ENCODE measurements at places on chromosomes 13 and 19.

GRCh38 chr13:97214921-97215320 lies 7.2 kb upstream of the MBNL2 start:
- DNase-seq, result no peak

DNA sequence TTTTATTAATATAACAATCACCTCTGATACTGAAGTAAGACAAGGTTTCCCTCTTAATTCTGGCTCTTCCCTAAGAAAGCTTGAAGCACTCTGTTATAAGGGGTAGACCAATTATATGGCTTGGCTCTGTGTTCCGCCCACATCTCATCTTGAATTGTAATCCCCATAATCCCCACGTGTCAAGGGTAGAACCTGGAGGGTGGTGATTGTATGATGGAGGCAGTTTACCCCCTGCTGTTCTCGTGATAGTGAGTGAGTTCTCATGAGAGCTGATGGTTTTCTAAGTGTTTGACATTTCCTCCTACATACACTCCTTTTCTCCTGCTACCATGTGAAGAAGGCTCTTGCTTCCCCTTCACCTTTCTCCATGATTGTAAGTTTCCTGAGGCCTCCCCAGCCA lies 363.8 kb upstream of the PCDH20 start:
- no peak for DNase-seq

DNA sequence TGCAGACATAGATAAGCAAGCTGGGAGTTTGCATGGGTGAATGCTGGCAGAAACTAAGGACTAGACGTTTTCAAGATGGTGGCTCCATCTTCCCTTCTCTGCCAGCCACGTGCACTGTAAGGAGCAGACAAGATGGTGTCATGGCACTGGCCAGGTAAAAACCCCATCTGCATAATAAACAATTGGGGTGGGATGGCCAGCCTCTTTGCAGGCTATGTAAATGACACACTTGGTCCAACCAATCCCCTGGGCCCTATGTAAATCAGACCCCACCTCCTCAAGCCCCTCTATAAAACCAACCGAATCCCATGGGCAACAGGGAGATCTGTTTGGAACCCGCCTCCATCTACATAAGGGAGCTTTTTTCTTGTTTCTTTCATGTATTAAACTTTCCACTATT lies 2.4 kb upstream of the OR7A5 start:
- no peak for DNase-seq

DNA sequence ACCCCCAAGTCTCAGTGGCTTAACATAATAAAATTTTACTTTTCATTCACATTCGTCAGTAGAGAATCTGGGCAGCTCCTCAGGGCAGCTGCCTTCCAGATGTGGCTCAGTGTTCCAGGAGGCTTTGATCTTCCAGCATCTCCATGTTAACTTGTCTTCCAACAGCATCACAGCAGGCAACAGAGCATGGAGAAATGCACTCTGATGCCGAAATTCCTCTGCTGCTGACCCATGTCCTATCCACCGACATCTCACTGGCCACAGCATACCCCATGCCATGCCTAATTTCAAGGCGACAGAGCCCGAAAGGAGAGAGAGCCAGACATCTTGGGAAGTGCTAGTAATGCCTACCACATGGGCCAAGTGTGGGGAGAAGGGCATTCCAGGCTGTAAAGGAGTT lies 64.9 kb upstream of the MEDAG start:
- no peak for DNase-seq

- no peak for DNase-seq
Measured at GRCh38 chr13:32391101-32391619, 36.8 kb downstream of the N4BP2L1 start.

DNA sequence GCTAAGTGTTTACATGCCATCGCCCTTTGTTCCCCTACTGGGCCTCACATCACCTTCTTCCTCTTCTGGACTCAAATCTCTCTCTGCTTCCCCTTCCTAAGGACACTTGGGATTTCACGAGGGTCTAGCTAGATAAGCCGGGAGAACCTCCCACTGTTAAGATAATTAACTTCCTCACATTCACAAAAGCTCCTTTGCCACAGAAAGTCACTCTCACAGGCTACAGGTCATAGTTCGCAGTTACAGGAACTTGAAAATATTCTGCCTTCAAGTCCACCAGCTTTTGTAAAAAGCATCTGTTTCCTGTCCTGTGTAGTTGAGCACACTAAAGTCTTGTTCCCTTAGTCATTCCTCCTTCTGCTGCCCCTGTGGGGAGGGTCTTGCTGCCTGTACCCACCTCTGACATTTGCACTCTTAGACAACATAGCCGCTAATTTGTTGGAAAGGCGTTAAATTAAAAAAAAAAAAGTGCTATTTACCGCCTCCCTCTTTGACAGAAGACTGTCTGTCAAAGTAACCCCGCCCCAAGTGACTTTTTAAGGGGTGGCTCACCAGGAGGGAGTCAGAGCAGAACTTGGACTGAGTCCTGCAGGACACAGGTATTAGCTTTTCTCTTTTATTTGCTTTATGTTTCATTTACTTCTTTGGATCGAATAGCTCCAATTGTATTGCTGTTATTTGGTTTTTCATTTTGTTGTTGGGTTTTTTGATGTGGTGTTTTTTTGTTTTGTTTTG lies 26.8 kb upstream of the CEACAM21 start:
- DNase-seq, result peak; percentile 3
